ENCODE measurements at places on chromosomes 2 and 18. TPM values are rescaled to one million over a fixed set of nuclear protein-coding genes. Genes with fewer than 3 reads are reported as not detected.

GRCh38 chr2:138827426-138828054, 47.4 kb upstream of the NXPH2 start:
- DNase-seq = no peak

GRCh38 chr2:101466426-101466825, 8.5 kb downstream of the RFX8 start:
- DNase-seq = no peak

DNA sequence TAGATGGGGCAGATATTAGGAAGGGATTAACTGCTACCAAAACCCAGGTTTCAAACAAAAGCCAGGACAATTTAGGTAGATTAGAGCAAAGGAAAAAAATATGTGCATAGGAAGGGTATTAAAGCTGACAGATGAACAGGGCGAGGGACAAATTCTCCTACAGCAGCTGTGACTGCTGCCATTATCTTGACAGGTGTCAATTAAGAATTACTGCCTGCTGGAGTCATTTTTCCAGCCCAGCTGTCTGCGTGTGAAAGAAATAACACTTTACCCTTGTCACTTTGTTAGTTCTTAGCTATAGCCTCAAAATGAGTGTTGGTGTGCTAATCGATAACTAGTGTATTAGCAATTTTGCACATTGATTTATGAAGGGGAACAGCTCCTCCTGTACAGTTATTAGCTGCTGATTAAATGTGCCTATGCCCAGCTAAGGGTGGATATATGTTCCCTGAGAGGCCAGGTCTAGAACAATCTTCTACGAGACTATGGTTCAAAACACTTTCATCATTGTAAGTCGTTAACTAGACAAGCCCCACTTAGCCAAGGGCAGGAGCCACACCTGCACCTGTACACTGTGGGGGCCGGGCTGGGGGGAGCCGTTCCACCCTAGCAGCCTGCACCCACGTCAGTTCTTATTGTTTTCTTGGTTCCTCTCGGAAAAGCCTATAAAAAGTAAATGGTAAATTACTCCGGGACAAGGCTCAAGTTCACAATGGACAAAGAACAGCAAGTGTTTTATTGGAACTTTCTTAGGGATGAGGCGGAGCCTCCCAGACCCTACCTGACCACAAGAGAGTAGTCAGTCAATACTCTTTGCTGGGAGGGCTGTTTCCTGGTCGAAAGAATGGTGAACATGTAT, 7.7 kb downstream of the TSHZ1 start:
- DNase-seq = no peak

GRCh38 chr2:132604561-132604960, 65.4 kb downstream of the LYPD1 start:
- no peak for DNase-seq

DNA sequence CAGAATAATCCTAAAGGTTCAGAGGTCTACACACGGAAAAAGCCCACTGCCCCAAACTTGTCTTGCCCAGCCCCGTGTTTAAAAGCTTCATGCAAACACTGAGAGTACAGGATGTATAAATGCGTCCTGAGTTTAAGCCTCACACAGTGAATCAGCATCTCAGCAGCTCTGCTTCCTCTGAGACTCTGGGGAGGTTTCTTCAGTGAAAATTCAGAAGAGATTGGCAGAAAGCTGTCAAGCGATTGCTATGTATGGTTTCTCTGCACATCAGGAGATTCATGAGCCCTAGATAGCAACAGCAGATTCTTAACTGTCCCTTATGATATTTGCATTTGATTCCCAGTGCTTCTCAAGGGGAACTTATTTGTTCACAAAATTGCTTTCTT, 27.1 kb downstream of the CRACDL start:
- DNase-seq = no peak

DNA sequence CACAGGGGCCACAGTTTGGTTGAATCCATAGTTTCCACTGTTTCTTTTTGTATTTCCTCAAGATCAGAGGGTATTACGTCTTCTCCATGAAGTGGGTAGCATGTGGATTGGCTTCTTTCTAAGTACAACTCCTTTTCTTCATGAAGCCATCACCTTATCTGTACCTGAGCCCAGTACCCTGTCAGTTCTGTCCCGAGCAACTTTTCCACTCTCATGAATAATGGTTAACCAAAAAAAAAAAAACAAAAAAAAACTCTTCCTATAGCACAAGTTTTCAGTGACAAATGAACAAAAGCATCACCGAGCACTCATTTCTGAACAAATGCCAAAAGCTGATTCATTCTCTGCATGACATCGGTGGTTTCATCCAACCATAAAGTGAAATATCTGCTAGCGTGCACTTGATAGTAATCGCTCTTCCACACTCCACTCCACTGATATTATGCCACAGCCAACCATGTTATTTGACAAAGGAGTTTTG, 53.0 kb upstream of the CCDC150 start:
- DNase-seq = no peak

DNA sequence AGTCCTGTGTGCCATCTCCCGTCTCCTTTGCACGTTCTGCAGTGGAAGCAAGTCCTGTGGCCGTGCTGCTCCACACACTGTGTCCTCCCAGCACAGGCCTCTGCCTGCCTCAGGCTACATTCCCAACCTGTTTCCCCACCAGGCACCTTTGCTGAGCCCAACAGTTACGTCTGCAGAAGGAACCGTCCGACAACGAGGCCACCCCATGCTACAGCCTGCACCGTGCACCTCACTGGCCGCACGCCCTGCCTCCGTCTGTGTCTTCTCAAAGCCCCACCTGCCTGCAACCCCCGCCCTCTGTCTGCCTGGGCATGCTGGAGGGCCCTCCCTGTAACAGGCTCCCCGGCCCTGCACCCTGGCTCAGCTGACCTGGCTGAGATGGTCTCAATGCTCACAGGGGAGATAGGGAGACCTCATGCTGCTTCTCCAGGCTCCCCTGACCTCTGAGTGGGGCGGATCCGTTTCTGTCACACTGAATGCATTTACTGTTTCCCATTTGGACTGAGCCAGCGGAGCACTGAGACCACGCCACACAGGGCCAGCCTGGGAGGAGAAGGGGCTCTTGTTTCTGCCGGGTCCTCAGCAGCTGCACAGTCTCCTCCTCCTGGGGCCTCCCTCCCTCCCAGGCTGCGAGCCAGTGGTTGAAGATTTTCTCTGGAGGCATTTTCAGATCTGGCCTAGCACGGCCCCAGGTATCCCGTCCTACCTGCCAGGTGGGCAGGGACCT, 109.1 kb upstream of the OTOS start:
- no peak for DNase-seq

DNA sequence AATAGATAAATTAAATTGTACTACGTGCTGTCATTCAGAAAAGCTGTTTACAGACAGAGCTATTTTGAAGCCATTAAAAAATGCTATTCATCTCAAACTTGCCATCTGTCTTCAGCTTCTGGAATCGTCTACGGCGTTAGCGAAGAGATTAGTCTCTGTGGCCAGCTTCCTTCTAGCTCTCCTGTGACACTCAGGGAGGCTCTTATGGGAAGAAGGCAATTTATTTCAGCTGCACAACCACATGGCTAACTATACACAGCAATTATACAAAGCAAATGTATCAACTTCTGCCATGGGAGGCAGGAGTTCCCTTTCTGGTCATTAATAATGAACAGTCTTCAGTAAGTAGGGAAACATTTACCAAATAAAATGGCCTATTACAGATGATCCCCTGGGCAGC, 6.3 kb downstream of the CTAGE1 start:
- DNase-seq = no peak

- DNase-seq = no peak
Observed at GRCh38 chr2:44716131-44716530, 225.4 kb upstream of the SIX3 start.

GRCh38 chr2:59957504-59957903, 596.0 kb downstream of the BCL11A start:
- DNase-seq = no peak

GRCh38 chr2:172962082-172962481, 113.6 kb upstream of the MAP3K20 start:
- DNase-seq = no peak

DNA sequence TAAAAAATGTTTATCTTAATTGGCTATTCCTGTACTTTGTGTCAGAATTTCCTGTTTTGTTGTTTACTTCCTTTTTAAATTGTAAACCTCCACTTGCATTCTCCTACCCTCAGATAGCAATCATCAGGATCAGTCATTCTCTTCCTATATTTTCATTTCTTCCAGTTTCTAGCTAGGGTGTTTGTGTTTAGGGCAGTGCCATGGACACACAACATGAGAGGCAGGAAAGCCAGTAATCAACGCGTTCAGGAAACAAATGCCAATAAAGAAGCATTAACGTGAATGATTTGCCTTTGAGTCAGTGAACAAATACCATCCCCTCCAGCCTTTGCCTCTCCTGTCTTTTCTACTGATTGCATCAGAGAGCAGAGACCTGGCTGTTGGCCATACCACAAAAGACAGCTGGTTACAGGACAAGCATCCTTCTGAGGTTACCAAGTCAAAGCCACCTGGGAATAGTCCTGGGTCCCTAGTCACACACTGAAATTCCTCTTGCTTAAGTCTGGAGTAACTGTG, 56.7 kb upstream of the FHL2 start:
- no peak for DNase-seq

GRCh38 chr2:134736167-134736880, 17.5 kb upstream of the TMEM163 start:
- DNase-seq = no peak

- DNase-seq = no peak
Observed at GRCh38 chr18:28690836-28691495, 514.0 kb upstream of the CDH2 start.

DNA sequence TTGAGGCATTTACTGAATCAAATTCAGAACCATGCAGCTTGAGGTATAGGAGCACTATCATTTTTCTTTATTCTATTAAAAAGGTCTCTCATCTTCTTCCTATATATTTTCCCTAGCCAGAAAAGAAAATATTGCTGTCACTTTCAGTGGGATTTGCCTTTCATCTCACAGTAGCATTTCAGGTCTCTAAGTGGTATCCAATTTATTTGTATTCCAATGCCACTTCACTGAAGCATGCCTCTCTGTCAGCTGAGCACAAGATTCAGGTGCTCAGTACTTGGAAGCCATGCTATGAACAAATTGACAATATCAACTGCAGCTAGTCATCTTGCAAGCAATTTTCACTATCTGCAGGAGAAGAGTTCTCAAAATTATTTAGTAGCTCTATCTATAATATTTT, 457.2 kb upstream of the SLC39A10 start:
- DNase-seq = no peak

GRCh38 chr18:35549564-35549963, 32.0 kb upstream of the GALNT1 start:
- no peak for DNase-seq

- no peak for DNase-seq
Observed at GRCh38 chr2:174376967-174377366, 18.6 kb upstream of the SCRN3 start.

GRCh38 chr18:48557640-48558174, 18.9 kb downstream of the CTIF start:
- DNase-seq = no peak

- DNase-seq = no peak
Observed at GRCh38 chr2:98458667-98459380, 14.2 kb downstream of the INPP4A start.

GRCh38 chr2:242032780-242033656, 163.5 kb downstream of the RTP5 start:
- DNase-seq = peak; percentile 51

- DNase-seq = no peak
Observed at GRCh38 chr2:218169757-218170546, 3.2 kb upstream of the CXCR1 start.

DNA sequence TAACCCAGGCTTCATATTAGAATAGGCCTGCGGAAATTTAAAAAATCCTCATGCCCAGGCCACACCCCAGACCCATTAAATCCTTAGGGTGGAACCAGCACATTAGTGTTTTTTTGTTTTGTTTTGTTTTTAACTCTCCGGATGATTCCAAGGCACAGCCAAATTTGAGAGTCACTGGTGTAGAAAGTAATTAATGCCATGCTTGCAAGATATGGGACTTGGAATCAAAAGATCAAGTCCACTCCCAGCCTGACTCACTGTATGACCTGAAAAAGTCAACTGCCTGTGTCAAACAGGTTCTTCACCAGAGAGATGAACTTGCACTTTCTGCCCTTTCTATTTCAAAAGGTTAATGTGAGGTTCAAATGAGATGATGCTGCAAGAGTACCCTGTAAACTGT, 310.3 kb upstream of the LYPD1 start:
- DNase-seq = no peak

DNA sequence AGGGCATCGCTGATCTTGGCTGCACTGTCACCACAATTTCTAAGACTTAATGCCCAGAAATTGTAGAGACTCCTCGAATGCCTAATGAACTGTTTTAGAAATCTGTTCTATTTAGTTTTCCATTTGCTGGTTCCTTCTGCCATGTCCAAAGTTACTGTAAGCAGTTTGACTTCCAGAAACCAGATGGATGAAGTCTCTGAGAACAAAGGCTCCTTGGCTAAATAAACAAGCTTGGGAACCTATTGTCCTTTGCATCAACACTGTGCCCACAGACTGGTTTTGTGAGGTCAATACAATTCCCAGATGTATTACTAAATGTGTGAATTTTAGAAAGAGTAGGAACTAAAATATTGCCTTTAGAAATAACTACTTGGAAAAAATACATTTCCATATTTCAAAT, 600.2 kb downstream of the NYAP2 start:
- no peak for DNase-seq

- no peak for DNase-seq
Observed at GRCh38 chr2:1993711-1994682, 249.7 kb upstream of the PXDN start.

DNA sequence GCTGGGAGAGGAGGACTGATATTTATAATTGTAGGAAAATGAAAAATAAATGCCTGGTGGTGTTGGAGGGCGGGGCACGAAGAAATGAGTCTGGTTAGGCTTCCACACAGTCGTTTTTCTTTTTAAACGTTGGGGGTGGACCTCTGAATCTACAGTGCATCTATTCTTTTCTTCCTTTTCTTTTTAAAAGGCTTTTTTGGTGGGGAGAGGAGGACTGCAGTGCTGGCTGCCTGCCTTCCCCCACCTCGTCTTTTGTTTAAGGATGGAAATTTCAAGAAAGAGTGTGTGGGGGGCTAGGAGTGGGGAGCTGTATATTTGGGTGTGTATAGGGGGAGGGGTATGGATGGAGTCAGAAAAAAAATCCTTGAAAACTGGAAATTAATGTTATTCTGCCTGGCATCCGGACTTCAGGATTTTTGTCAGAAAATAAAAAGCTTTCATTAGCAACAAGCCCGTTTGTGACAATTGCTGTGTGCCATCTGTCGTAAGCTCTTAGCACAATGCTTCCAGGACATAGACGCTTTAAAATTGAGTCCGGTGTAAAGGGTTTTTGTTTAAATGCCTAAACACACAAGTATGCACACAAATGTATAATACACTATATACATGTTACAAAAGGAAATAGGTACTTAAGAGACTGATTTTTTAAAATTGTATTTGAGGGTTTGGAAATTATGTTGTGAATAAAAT, 1.1 kb downstream of the MAP2 start:
- no peak for DNase-seq

Gene ZBTB7C
- 8.0 TPM for total RNA-seq

Gene ABCG8
- not detected for total RNA-seq

Gene SPDYA
- total RNA-seq = 0.92 TPM

Gene FSIP2
- total RNA-seq = 0.40 TPM

Gene ANKRD30B
- not detected for total RNA-seq

Gene DNER
- 1.00 TPM for total RNA-seq

Gene SLC9A4
- not detected for total RNA-seq

Gene GAL3ST2
- total RNA-seq = not detected

Gene SLC4A5
- 3.6 TPM for total RNA-seq

Gene NTSR2
- not detected for total RNA-seq

Data from cardiac septum (tissue), 1 donor.